NCI-H1436 treated with DMSO at 0.1 percent for 48 hours (cell line): ENCODE measurements at places on chromosomes 3 and 15.

- no peak for DNase-seq
Observed at GRCh38 chr3:115499666-115500065, 123.6 kb upstream of the GAP43 start.

GRCh38 chr3:87987952-87988351 lies 70.9 kb downstream of the CGGBP1 start:
- no peak for DNase-seq

GRCh38 chr15:67117370-67117769 lies 52.0 kb downstream of the SMAD3 start:
- no peak for DNase-seq

GRCh38 chr3:192092388-192093005 lies 631.5 kb downstream of the PYDC2 start:
- DNase-seq = no peak

DNA sequence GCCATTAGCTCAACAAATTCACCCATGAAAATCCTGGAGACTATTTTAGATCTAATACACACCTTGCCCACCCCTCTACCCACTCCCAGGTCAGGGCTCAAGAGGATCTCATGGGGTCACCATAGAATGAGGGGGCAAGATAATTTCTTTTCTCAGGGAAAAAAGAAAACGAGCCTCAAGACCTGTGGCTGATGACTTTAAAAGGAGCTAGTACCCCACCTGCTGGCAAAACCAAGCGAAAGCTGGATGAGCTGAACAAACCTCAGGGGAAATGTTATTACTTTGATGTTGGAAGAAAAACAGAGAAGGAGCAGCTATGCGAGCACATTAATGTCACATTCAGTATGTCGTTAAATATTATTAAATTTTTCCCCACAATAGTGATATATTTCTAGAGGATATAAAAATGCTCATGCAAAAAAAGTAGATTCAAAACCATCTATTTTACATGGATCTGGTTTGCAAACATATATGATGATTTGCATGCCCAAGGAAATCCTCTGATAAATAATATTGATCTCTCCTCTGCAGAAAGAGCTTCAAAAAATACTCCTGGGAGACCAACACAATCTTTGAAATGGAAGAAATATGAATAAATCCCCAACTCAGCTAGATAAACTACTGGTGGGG lies 37.7 kb downstream of the PLD1 start:
- peak; percentile 31 for DNase-seq

GRCh38 chr3:194824701-194825111 lies 139.0 kb downstream of the FAM43A start:
- DNase-seq = no peak
